AG04449 (cell line): ENCODE measurements at places on chromosomes 6 and 20.

DNA sequence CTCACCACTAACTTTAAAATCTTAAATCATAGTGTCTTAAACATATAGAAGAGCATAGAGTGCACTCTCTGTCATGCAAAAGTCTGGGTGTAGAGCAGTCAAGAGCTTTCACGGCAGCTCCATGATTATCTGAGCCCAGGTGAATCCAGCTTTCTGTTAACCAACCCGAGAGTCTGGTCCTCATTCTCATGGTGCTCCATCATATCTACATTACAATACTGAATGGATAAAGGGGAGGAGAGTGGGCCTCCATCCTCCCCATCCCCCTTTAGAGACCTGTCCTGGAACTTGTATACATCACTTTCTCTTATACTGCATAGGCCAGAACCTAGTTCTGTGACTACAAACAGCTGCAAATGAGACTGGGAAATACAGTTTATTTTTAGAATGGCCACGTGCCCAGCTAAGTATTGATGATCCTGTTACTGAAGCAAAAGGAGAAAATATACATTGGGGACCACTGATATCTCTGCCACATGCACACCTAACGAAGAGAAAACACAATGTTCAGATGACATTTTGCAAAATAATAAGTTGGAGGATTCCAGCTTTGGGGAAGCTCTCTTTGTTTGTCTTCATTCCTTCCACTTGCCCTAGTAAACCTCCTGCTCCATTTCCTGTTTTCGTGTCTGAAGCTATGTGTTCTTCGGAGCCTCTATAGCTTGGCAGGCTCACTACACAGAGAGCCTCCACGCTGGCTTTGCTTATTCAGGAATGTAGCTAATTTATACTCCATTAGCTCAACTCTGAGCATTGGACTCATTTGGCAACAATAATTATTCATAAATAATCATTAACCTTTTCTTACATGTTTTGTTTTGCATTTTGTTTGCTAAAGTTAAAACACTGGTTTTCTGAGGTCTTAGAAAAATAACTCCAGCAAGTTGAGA, 110.1 kb downstream of the IYD start:
- no peak for DNase-seq

DNA sequence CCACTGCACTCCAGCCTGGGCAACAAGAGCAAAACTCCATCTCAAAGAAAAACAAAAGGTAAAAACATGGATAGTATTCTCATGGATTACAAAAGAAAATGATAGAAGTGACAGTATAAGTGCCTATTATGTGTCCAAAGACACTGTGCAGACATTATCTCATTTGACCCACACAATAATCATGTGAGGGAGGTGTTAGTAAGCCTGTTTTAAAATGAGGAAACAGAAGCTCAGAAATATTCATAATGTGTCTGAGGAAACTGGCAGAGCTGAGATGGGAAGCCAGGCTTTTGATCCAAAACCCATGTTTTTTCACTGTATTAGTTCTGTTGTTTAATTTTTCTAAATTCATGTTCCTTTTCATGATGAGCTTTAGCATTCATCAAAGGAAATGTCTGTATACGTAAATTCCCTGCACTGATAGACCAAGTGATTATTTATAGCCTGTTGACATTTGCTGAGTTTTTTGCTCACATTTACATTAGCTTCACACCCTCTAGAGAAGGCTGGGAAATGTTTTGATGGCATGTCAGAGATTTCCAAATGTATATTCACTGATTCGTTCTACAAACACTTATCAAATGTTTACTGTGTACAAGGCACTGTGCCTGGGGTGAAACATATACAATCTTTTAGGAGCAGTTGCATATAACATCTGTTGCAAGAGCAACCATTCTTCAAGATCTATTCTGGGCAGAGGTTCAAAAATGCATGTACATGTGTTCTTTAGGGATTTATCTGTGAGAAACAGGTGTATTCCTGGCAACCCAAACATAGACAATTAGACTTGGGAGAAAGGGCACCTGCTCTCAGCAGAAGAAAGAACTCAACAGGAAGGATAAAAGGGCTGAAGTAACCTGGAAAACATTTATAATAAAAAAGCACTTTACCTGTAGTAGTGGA, 331.5 kb downstream of the SAMD5 start:
- no peak for DNase-seq

DNA sequence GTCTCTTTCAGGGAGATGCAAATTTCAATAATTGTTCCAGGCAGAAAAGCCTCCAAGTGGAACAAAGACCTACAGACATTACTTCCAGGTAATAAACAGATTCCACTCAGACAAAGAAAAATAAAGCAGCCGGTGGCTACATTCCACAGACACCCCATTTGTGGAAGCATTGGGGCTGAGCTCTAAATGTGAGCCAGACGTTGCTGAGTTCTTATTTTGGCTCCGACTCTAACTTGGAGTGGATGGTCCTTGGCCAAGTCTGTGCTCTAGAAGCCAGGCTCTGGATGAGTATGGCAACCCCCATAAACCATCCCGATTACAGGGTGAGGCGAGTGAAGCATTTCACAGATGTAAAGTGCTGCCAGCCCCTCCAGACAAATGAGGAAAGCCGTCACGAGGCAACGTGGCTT, 6.6 kb downstream of the TRAM2 start:
- DNase-seq, result no peak

DNA sequence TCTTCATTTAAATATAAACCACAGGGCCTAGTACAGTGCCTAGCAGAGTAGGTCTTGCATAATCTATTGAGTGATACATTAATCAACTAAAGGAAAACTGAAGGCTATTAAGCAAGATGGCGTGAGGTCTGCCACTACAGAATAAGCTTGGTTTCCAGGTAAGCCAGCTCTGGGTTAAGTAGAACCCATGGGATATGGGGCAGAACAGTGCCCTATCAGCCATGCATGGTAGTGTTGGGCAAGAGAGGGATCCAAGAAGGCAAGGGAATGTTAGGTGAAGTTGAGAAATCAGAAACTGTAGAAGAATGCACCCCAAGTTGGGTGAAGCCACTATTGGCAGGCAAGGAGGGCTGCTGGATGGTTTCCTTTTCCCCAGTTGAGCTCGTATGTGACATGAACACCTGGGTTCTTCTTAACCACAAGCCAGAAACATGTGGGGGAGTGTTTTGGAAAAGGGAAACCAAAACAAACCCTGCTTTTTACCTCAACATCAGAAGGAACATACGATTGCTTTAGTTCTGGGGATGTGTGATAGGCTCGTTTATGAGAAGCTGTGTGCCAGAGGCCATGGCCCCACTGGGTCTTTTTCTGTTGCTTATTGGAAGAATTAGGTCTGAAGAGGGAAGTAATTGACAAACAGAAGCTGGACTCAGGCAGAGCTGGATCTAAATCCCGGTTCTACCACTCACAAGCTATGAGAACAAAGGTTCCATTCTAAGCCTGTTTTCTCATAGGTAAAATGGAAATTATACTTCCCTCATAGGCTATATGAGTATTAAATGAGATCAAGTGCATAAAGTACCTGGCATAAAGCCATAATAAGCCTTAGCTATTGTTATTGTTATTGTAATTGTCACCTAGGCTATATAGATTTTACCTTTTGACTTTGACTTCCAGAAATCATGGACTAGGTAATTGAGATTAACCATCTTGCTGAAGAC, 33.5 kb downstream of the NEDD9 start:
- no peak for DNase-seq

GRCh38 chr6:35663447-35664235, 25.1 kb downstream of the FKBP5 start:
- DNase-seq, result peak; percentile 47

- DNase-seq, result no peak
These were observed 658.8 kb upstream of the CHD6 start for GRCh38 chr20:42276718-42277602.

DNA sequence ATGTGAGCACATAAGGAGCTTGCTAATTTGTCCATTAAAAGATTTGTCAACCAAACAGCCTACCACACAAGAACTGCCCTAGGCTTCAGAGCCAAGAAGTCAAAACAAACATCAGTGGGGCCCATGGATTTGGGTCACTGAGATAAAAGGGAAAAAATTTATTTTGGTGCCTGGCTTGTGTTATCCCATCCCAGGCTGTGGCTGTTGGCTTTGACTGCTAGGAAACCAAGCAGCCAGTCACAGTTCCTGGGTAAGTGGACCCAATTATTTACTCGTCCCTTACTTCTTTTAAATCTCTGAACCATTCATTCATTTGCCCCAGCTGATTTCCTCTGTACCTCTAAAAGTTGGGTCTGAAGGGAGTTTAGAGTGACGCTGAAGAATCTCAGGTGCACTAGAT, 41.3 kb downstream of the EDN1 start:
- no peak for DNase-seq

DNA sequence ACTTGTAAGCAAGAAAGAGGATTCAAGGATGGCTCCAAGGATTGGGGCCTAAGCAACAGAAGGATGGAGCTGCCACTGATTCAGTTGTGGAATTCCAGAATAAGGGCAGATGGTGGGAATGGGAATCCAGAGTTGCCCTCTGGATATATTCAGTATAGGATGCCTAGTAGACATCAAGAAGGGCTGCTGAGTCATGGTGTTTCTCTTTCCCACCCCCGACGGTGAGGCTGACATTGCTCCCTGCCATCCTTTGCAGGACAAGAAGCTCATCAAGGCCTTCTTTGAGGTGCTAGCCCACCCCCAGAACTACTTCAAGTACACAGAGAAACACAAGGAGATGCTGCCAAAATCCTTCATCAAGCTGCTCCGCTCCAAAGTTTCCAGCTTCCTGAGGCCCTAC, 11.2 kb upstream of the ZNF76 start:
- DNase-seq, result no peak

- no peak for DNase-seq
These were observed 322.9 kb upstream of the TFAP2D start for GRCh38 chr6:50390416-50390815.

GRCh38 chr20:38169636-38170193, 4.6 kb upstream of the TGM2 start:
- no peak for DNase-seq

DNA sequence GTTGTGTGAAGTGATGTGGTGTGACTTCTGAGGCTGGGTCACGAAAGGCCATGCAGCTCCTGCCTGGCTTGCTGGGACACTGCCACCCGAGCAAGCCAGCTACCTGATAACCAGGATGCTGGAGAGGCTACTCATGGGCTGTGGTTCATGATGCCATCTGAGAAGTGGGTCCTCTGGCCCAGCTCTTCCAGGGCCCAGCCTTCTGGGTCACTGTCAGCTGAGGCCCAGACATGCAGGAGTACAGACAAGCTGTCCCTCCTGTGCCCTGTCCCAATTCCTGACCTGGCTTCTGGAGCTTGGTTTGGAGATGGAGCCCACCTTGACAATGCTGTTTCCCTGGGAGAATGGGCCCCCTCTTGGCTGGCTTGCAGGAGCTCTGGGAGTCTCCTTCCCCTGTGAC, 87.0 kb downstream of the DHX35 start:
- no peak for DNase-seq

- DNase-seq, result no peak
These were observed 15.9 kb downstream of the NT5E start for GRCh38 chr6:85465762-85466161.

GRCh38 chr6:65786815-65787214, 79.8 kb upstream of the EYS start:
- DNase-seq, result no peak
